Stimulated activated CD4-positive, alpha-beta T cell treated with anti-CD3 and anti-CD28 coated beads, TNF-alpha, amount 100 ng/mL, for 1 hour (primary cell): ENCODE measurements at places on chromosomes 16 and 17.

DNA sequence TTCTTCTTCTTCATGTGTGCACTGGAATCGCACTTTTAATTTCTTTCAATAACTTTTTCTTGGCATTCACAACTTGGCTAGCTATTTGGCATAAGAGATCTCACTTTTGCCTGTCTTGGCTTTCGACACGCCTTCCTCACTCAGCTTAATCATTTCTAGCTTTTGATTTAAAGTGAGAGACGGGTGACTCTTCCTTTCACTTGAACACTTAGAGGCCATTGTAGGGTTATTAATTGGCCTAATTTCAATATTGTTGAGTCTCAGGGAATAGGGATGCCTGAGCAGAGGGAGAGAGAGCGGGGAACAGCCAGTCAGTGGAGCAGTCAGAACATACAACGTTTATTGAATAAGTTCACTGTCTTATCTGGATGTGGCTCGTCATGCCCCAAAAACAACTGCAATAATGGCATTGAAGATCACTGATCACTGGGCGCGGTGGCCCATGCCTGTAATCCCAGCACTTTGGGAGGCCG, 200.3 kb downstream of the SEC14L1 start:
- no peak for DNase-seq

DNA sequence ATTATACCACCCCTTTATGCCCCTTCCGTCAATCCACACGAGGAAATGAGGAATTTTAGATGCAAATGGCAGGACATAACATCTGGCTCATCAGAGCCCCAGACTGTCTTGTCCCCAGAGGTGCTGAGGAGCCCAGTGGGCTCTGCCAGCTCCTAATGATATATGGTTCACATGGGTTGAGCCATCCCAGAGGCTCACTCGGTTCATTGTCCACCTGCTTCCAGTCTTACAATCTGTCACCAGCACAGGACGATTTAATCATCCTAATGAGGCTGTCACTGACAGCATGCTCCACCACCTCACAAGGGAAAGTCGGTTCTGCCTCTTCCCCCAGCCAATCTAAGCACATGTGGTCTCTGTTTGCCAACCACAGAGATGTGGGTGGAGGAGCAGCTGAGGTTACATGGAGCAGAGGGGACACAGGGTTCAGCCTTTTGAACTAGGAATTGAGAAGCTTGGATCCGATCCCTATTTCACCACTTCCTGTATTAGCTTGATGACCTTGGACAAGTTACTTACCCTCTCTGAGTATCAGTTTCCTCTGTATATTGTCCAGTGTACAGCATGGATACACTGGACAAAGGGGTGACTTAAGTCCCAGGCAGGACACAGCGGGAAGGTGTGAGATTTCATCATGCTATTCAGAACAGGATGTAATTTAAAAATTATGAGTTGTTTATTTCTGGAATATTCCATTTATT, 27.0 kb upstream of the DHX8 start:
- no peak for DNase-seq

GRCh38 chr17:60602871-60603270, 2.9 kb downstream of the PPM1D start:
- DNase-seq, result no peak

GRCh38 chr16:73068541-73069401, 20.8 kb upstream of the ZFHX3 start:
- DNase-seq, result no peak

DNA sequence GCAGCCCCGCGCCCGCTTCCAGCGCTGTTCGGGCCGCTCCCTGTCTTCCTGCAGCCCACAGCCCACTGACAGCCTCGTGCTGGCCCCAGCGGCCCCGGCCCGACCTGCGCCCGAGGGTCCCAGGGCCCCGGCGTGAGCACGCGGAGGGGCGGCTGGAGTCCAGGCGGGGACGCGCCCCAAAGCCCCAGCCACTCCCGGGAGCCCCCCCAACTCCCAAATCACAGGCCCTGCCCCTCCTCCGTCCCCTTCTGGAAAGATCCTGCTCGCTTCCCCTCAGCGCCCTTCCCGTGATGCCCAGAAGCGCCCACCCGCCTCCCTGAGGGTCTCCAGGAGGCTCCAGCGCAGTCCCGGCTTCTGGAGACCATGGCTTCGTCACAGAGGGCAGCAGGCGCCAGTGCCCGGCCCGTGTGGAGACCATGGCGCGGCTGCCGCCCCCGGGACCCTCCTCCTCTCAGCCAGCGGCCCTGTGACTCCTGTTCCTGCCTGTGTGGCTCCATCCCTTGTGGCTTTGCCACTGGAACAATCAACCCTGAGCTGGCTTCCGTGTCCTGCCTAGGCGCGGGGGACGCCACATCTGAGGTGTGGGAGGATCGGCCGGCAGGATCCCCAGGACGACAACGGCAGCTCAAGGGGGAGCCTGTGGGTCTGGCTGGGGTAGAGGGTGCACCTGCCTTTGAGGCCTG, 3.9 kb downstream of the UTS2R start:
- DNase-seq, result no peak

DNA sequence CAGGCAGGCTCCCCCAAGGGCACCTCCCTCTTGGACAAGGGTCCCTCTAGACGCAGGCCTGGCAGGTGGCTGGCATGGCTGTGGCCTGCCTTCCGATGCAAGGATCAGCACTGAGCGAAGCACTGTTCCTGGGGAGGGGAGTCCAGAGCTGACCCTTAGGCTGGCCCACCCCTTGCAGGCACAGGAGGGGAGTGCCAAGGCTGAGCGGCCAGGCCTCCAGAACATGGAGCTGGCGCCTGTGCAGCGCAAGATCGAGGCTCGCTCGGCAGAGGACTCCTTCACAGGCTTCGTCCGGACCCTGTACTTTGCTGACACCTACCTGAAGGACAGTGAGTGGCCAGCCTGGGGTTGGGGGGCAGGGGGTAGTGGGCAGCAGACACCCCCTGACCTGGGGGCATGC, 16.8 kb upstream of the MYO15B start:
- DNase-seq, result no peak

GRCh38 chr17:43570518-43570928, 24.4 kb upstream of the ETV4 start:
- DNase-seq, result no peak

DNA sequence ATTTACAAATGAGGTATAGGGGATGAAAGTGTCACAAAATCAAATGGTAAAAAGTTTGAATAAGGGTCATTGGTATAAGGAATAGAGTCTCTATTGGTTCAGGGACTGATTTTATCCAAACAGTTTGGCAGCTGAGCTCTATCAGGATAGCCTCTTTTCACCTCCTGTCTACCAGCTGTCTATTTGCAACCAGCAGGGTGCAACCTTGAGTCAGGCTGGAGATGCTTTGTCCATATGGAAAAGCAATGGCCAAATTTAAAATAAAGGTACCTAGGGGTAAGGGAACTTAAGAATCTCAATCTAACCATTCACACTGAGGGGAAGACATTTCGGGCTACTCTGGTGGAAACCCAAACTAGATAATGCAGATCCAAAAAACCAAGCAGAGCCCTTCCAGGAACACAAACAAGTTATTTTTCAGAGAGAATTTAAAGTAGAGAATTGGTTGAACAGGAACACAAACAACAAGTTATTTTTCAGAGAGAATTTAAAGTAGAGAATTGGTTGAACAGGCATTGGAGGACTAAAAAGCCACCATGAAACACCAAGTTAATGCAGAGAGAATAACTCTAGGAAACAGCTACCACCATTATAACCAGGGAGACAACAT, 12.6 kb upstream of the CA10 start:
- DNase-seq, result no peak

- no peak for DNase-seq
Observed at GRCh38 chr17:75639771-75640555, 6.7 kb downstream of the SMIM5 start.

DNA sequence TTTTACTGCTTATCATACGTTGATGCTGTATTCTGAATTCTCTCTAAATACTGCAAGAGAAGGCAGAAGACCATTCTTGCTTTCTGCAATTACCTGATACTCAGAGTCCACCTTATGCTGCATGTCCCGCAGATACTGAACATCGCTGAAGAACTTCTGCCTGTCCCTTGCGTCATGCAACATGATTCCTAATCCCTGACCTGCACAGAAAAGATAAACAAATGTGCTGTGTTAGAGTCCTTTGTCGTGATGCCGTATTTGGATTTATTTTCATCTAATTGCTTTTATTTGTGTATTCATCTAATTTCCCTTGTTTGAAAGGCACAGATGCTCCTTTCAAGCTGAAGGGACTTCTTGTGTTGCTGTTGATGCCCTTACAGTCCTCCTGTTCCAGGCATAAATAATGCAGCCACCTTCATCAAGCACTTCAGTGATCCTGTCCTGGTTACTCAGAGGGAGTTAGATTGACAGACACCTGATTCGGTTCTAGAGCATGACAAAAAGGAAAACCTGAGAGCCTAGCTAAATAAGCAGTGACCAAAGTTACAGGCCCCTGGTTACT, 6.5 kb downstream of the MARCHF10 start:
- no peak for DNase-seq

DNA sequence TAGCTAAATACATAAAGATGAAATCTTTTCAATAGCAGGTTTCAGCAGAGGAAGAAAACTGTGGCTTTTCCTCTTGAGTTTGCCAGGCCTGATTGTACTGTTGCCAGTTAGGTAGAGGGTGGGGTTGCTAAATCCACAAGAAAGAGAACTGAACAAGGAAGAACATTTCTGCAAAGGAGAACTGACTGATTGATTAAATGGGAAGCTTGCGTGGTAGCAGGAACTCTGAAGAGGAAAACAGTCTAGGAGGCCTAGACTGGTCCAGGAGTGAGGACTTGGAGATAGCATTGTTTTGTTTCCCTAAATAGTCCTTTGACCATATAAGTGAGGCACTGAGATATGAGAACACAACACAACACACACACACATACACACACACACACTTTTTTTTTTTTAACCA, 18.8 kb downstream of the LRRC36 start:
- DNase-seq, result no peak

DNA sequence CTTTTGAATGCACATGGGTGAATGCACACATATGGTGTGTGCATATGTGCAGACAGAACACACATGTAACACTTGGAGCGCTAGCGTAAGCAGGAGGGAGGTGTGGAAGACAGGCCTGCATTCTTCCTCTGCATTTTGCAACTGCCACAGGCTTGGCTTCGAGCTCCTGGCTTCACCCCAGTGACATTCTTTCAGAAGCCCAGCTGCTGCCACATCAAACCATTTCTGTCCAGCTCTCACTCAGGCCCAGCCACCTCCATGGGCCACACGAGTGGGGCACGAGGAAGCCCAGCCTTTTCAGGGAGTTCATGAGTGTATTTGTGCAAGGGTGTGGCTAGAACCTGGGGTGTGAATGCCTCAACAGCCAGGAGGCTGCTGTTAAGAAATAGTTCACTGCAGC, 18.8 kb downstream of the LGALS3BP start:
- no peak for DNase-seq

GRCh38 chr17:71111460-71111859, 942.1 kb downstream of the KCNJ2 start:
- DNase-seq, result no peak

GRCh38 chr16:12060751-12061150, 84.2 kb downstream of the SNX29 start:
- no peak for DNase-seq

DNA sequence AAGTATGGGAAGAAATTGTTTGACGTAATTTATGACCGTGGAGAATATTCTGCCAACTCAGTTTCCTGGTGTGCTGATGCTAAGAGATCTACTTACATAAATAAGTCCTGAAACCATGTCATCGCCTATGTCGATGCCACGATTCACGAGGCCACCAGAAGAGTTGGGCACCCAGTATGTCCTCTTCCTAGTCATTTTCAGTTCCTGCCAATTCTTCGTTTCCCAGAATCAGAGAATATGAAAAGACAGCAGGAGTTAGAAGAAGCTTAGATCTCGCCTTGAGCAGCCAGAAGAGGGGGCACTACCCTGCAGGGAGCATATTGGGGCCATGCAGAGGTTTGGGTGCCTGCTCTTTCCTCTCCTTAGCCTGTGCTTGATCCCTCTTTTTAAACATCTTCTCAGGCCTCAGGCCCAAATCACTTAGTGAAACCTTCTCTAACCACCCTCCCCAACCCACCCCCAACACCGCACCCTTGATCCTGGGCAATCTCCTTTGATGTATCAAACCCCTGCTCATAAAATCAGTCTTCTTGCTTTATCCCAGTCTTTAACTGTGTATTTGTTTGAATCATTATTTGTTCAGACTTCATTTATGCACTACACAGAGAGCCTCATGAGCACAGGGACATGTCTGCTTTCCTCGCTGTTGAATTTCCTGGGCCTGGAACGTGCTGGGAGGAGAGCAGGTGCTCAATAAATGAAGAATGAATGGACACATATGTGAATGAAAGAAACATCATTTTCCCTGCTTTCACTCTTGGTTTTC, 12.2 kb upstream of the LONP2 start:
- no peak for DNase-seq

- DNase-seq, result no peak
Observed at GRCh38 chr17:39461926-39462569, 762 bp downstream of the CDK12 start.

DNA sequence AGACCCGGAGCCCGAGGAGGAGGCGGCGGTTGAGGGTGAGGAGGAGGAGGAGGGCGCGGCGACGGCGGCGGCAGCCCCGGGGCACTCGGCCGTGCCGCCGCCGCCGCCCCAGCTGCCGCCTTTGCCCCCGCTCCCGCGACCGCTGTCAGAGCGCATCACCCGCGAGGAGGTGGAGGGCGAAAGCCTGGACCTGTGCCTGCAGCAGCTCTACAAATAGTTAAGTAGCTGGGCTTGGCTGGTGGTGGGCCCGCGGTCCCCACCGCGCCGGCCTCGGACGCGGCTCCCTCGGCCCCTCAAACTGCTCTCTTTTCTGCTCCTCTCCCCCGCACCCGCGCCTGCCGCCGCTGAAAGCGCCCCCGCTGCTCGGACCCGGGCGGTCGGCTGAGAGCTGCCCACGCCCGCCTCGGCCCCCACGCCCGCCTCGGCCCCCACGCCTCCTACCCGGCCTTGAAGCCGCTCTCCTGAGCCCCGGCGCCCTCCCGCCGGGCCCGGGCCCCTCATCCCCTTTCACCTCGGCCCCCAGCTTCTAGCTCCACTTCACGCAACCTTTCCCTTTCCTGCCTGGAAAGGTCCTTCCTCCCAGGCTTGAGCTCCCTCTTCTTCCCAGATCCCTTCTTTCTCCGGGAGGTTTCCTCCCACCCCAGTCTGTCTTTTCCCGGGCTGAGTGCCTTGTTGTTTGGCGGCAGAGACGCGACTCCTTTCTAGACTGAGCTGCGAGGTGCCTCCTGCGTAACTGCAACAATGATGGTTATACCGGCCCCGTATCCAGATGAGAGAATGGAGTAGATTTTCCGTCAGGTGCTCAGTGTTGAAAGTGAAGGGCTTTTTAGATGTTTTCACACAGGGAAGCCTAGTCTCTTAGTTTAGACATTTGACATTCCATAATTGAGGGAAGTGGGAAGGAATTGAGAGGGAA, 850 bp downstream of the PPM1E start:
- no peak for DNase-seq

- no peak for DNase-seq
Observed at GRCh38 chr16:87949071-87949744, 2.0 kb upstream of the BANP start.

GRCh38 chr16:333406-334094, 19.0 kb downstream of the AXIN1 start:
- DNase-seq, result no peak

- peak; percentile 24 for DNase-seq
Observed at GRCh38 chr17:40191237-40192208, 14.3 kb downstream of the RAPGEFL1 start.

- no peak for DNase-seq
Observed at GRCh38 chr16:30354423-30355143, 525 bp downstream of the CD2BP2 start.

GRCh38 chr17:29760279-29761039, 137.7 kb upstream of the CORO6 start:
- peak; percentile 34 for DNase-seq

- DNase-seq, result no peak
Observed at GRCh38 chr17:29723278-29724047, 100.8 kb upstream of the CORO6 start.

GRCh38 chr17:48056246-48056745, 8.1 kb downstream of the NFE2L1 start:
- DNase-seq, result no peak

- no peak for DNase-seq
Observed at GRCh38 chr17:58783380-58783779, 27.7 kb downstream of the PPM1E start.
